RPMI7951 (cell line): ENCODE measurements at places on chromosomes 5 and 9. TPM values are rescaled to one million over a fixed set of nuclear protein-coding genes. Genes with fewer than 3 reads are reported as not detected.

Gene ZNF354C
- total RNA-seq, result 2.3 and 2.5 TPM in 2 replicates

Gene OTP
- total RNA-seq, result under 0.01 TPM in 1 of 2 replicates, not detected in the other

Gene FST
- total RNA-seq, result 1.2 and 1.6 TPM in 2 replicates

Gene ANKRD33B
- total RNA-seq, result 0.36 and 0.59 TPM in 2 replicates

Gene F12
- total RNA-seq, result 0.12 and 0.59 TPM in 2 replicates

GRCh38 chr9:125896964-125897363 is 149.8 kb downstream of the PBX3 start:
- DNase-seq, result no peak

- DNase-seq, result no peak
Observed at GRCh38 chr5:55320571-55320970, 12.8 kb downstream of the MTREX start.

DNA sequence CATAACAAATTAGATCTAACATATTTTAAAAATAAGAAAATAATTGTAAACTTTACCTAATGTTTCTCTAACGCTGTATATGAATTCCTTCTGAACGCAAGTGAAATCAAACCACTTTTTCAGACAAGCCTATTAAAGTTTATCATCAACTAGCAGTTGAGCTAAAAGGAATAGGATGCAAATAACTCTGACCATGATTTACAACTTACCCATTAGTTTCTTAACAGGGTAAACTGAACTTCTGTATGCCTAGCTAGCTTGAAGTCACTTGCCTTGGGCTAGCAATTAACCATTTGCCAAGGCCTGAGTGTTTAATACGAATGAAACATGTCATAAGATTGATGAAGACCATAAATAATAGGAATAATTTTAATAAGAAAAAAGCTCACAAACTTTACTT is 762.7 kb upstream of the ARRDC3 start:
- no peak for DNase-seq

GRCh38 chr9:137828527-137829259 is 48.9 kb upstream of the CACNA1B start:
- DNase-seq, result peak; percentile 20

- no peak for DNase-seq
Observed at GRCh38 chr5:775961-776861, 8.3 kb downstream of the ZDHHC11B start.

GRCh38 chr9:77981332-77981731 is 50.3 kb downstream of the GNAQ start:
- peak; percentile 53 for DNase-seq
